ENCODE measurements at places on chromosomes 7 and 10. TPM values are rescaled to one million over a fixed set of nuclear protein-coding genes. Genes with fewer than 3 reads are reported as not detected.

The C10orf71 gene
- total RNA-seq: not detected

The ADK gene
- 26.8 TPM for total RNA-seq

The SFTPA1 gene
- total RNA-seq: not detected

- DNase-seq: peak; percentile 72
Observed at GRCh38 chr10:69636626-69637605, 6.9 kb downstream of the FAM241B start.

DNA sequence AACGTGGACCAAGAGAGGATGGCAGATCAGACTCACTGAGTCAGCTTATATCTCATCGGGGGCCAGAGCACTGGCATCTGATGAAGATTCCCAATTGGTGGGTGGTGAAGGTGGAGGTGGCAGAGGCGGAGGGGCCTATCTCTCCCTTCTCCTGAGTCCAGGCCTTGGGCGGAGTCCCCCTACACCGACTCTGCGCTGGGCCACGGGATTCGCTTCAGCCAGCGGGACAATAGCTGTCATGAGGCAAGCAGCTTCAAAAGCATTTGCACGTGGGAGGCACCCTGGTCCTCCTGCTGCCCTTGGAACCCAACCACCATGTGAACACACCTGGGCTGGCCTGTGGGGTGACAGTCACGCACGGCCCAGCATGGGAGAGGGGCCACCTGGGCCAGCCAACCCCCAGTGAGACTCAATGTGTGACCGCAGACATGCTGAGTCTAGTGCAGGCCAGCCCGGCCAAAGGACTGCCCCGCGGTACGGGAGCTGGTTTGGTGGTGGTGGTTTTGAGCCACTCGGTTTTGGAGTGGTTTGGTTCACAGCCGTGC lies 466.8 kb upstream of the FOXK1 start:
- no peak for DNase-seq

DNA sequence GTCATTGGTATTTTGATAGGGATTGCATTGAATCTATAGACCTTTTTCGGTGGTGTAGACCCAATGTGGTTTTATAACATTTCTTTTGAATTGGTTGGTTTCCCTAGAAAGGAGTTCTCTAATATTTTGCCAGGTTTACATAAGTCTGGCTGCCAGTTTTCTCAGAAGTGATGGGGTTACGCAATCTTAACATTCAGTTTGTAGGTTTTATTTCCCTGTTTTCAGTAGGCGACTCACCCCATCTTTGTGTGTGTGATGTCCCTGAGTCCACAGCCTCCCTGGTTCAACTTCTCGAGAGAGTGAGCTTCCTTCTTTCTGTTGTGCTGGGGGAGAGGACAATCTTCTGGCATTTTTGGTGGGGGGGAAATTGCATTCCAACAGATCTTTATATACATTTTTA lies 9.6 kb upstream of the KIF5B start:
- no peak for DNase-seq

DNA sequence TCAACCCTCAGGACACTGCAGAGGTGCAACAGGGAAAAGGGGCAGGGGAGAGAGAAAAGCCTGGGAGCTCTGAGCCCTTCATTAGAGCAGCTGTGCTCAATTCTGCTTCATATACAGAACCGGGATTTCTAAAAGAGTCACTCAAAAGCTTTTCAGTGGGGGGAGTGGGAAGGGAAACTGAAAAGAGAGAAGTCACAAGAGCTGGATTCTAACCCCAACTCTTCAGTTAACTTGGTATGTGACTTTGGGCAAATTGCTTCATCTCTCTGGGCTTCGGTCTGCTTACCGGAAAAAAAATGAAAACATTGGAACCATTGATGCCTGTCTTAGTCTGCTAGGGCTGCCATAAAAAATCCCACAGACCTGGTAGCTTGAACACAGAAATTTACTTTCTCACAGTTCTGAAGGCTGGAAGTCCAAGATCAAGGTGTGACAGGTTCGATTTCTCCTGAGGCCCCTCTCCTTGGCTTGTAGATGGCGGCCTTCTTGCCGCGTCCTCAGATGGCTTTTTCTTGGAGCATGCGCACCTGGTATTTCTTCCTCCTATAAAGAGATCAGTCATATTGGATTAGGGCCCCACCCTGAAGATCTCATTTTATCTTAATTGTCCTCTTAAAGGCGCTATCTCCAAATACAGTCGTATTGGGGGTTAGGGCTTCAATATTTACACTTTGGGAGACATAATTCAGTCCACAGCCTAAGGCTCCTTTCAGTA lies 118.3 kb upstream of the KMT2E start:
- no peak for DNase-seq

DNA sequence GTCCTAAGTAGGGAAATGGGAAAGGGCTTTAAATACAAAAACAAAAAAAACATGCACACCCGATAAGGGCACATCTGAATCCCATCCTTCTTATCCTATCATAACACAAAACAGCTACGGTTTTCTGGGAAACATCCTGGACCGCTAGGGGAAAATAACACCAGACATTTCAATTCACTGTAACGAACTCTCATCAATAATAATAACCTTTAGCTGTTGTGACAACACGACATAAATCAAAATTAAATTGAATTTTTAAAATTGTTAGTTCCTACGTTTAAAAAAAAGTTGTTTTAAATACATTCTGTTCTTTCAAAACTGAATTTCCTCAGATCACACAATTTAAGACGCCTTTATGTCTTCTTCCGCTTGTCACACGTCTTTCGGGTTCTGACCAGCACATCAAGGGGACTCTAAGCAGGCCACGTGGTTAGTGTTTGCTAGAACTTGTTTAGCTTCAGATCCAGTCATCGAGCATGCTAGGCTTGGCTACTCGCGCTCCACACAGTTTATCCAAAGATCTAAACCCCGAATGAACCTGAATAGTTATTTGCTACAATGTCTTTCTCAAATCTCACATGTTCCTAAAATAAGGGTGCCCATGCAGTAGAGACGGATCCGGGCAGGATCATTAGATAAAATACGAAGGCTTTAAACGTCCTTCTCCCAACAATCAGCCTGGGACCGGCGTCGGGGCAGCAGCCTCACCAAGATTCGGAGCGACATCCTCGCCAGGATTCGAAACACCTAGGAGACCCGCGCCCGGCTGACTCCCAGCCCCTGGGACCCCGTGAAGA lies 839 bp downstream of the IKZF5 start:
- peak; percentile 32 for DNase-seq

GRCh38 chr7:44986218-44987053 lies 7.6 kb upstream of the MYO1G start:
- DNase-seq: peak; percentile 94

DNA sequence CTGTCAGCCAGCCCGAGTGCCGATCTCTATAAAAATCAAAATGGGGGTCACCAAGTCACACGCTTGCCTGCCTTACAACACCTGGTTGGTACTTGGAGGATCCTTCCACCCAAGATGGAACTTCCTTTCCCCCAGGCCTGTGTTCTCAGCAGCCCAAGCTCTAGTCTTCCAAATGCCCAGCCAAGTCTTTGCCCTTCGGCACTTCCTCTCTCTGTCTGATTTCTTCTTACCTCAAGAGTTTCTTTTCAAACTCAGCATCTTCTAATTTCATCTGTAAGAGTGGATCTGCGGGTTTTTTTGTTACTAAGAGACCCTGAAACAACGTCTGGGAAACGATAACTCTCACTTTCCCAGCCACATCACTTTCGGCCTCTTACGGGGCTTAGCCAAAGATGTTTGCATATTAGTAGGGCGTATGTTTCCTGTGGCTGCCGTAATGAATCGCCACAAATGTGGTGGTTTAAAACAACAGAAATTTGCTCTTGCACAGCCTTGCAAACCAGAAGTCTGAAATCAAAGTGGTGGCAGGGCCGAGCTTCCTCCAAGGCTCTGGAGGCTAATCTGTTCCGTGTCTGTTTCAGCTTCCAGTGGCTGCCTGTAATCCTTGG lies 219.9 kb downstream of the TCF7L2 start:
- no peak for DNase-seq

DNA sequence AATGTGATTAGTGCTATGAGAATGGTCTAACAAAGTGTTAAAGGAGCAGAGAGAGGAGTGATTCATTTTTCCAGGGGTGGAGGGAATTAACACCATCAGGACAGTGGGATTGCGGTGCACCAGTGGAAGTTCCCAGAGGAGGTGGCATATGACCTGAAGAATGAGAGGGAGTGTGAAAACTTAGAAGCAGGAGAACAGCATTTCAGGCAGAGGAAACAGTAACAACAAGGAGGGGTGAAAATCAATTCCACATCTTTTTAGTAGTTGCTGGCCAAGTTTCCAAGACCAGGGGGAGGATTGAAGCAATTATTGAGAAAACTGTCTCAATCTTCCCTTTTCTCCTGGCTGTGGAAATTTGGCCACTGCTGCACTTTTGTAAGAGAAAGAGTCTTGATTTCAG lies 23.7 kb upstream of the CCDC172 start:
- DNase-seq: no peak

DNA sequence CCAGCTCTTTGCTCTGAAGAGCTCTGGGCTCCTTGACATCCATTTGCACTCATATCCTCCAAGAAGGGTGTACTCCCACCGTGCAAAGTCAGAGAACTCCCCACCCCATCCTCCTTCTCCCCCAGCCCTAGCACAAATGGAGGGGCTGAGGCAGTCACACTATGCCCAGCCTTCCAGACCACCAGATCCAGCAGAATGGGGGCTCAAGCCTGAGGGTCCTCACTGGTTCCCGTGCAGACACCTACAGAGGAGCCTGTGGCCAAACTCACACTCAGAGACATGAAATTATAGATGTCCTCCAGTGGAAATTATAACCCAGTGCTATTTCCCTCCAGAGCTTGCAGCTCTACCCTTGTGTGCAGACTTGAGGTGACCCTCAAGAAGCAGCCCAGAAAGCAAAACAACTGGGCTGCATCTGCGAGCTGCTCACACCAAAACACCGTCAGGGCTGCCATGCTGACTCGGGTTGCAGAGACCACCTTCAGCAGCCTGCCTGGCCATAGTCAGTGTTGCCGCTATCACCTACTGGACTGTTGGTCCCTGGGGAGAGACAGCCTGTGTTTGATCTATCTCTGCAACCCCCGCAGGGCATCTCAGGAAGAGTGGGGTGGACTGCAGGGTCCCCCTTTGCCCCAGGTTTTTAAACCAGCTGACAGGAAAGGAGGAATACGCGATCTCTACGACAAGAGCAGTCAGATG lies 7.4 kb downstream of the ZNF488 start:
- peak; percentile 8 for DNase-seq

DNA sequence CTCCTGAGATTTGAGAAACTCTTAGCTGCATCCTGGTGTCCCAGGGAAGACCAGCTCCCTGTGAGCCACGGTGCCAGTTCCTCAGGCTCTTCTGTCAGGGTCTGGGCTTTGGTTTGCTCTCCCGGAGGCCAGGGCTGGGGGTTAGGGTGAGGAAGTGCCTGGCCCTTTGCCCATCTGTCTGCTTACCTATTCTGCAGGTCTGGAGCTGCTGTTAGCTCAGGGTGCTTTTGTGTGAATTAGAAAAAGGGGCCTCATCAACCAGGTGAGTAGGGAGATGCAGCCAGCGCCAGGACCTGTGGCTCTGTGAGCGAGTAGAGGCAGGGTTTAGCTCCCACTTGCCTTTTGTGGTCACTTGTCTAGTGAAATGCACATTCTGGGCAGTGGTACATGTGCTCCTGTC lies 109.4 kb downstream of the DOCK1 start:
- no peak for DNase-seq

DNA sequence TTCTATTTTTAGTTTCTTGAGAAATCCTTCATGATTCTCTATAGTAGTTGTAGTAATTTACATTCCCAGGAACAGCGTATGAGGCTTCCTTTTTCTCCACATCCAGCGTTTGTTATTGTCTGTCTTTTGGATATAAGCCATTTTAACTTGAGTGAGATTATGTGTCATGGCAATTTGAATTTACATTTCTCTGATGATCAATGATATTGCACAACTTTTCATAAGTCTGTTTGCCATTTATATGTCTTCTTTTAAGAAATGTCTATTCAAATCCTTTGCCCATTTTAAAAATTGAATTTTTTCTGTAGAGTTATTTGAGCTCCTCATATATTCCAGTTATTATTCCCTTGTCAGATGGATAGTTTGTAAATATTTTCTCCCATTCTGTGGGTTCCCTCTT lies 285.1 kb downstream of the REEP3 start:
- no peak for DNase-seq

DNA sequence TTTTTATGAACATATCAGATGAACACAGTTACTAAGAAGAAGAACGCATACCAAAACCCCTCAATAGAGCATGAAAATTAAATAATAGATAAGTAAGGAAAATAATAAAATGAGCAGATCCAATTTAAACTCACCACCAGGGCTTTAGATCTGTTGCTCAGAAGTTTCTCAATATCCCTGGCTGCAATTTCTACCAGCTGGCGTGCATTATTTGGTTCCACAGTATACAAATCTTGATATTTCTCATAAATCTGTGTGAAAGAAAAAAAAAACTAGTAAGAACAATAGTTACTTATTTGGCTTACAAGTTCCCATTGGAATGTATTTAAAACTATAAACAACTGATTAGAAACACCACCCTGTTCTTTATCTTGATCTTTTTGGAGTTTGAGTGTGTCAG lies 108.6 kb downstream of the CACNA2D1 start:
- no peak for DNase-seq

All from H9 (cell line).